ENCODE measurements at places on chromosomes 16 and 17.

DNA sequence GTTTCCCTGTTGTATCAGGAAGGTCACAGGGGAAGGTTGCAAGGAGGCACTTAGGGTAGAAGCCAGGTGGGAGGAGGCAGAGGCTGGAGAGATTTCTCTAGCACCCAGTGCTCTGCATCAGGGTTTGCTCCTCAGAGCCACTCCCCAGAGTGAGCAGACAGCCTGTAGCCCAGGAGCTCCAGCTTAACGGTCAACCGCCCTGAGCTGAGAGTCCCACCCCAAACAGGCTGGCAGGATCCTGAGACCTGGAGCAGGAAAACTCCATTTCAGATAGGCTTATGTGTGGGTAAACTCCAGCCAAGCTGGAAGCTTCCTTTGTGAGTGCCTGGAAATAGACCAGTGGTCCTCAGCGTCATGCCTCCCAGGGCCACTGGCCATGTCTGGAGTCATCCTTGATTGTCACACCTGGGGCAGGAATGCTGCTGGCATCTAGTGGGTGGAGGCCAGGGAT, 37.9 kb downstream of the MPRIP start:
- no peak for DNase-seq

DNA sequence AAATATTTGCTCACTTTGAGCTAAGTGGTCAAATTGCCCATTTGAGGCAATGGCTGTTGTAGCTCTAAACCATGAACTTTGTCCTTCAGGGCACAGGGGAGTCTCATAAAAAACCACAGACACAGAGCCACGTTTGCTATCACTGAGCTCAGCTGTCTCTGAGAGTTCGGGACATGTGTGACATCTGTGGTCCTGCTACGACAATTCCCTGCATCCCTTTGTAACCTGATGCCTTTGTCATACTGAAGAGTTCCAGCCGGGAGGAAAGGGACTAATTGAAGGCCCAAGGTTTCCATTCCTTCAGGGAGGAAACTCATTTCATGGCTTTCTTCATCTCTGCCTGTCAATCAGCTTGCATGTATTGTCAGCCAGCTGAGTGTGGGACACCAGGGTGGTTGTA, 599.4 kb upstream of the CDH5 start:
- DNase-seq = no peak

GRCh38 chr16:924063-924462, 46.7 kb downstream of the LMF1 start:
- DNase-seq = no peak

DNA sequence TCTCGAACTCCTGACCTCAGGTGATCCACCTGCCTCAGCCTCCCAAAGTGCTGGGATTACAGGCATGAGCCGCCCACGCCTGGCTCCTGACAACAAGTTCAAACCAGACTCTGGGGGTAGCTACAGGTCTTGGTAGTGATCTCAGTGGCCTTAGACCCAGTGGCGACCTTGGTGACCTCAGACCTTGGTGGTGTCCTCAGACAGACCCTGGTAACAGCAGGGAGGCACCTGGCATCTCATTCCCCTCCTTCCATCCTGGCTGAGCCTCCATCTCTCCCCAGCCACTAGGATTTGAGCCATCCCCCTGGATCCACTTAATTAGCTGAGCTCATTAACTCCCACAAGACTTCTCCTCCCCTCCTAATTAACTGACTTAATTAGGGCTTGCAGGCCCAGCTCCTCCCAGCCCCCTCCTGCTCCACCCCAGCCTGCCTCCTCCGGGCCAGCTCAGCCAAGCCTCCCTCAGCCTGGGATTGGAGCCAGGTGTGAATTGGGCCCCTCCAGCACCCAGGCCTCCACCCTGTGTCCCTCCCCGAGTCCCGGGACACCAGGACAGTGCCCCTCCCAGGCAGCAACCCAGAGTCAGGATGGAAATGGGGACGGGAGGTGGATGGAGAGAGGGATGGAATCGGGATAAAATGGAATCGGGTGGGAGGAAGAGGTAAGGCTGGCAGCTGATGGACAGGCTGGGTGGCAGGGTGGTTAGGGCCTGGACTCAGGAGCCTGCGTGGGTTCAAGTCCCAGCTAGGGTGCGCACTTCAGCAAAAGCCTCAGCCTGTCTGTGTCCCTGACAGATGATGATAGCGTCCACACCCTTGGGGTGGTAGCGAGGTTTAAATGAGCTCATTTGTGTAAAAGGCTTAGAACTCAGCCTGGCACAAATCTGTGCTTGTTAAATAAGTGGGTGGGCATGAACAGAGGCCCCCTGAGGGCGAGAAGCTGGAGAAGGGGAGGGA, 11.2 kb upstream of the SBK1 start:
- DNase-seq = no peak

GRCh38 chr17:66812571-66812970, 22.3 kb upstream of the CACNG5 start:
- no peak for DNase-seq

DNA sequence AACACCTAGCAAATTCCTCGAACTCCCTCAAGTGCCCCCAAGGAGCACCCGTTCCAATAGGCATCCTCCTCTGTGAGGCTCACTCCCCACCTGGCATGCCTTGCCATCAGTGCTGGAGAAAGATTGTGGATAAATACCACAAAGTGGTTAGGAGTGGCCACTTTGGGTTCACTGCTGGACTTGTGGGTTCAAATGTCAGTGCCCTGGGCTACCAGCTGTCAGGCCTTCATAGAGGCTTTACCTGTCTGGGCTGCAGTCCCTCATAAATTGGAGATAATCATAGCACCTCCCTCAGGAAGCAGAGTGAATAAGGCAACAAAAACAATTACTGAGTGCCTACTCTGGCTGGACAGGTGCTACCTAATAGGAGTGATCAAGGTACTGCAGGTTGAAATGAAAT, 1.5 kb upstream of the SYT17 start:
- no peak for DNase-seq

DNA sequence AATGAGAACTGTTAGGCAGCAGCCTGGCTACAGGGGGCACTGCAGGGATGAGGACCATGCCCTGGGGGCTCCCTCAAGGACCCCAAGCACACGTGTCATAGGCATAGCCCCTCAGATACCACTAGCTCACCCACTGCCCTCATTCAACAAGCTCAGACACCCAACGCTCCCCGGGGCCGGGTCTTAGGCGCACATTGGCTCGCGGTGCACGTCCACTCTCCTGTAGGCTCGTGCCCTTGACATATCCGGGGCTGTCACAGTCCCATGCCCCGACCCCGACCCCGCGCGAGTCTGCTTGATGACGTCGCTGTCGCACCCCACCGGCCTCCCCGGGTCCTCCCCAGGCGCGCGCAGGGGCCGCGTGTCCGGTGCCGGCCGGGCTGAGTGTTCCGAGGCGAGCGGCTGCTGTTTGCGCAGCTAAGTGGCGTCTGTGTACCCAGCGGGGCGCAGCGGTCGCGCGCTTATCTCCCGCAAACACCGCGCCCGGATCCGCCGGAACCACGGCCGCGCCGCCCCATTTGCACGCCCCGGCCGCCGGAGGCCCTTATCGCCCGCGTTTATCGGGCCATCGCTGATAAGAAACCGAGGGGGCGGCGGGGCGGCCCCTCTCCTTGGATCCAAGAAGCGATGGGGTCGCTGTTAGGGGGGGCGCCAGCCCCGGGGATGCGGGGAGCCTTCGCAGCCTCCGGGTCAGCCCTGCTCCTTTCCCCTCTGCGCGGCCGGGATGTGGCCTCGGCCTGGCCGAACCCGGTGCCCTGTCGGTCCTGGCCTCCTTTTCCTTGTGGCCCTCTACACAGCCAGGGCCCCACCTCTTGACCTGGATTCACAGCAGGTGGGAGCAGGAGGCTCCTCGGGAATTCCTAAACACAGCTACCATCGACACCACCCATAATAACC, 20.7 kb upstream of the NAGS start:
- DNase-seq = no peak

GRCh38 chr17:79942591-79943346, 92.9 kb downstream of the TBC1D16 start:
- DNase-seq = peak; percentile 35

DNA sequence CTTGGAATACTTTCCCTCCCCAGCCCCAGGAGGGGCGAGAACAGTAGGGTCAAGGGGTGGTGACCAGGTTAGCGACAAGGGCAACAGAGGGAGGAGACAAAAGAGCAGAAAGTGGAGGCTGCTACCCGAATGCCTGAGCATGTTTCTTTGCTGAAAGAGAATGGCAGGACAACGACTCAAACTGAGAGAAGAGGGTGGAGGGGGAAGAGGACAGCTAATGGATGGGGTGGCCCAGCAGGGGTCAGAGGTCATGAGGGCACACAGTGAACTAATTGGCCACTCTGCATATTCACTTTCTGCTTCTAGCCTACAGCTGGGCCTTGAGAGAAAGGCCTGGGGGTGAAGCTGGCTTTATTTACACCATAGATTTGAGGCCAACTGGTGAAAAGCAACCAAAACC, 19.1 kb upstream of the DDX52 start:
- no peak for DNase-seq

- DNase-seq = no peak
Measured at GRCh38 chr16:87642491-87642890, 40.2 kb downstream of the JPH3 start.

GRCh38 chr17:2889256-2889655, 93.0 kb downstream of the RAP1GAP2 start:
- no peak for DNase-seq

GRCh38 chr17:2598166-2598565, 4.7 kb downstream of the PAFAH1B1 start:
- no peak for DNase-seq

DNA sequence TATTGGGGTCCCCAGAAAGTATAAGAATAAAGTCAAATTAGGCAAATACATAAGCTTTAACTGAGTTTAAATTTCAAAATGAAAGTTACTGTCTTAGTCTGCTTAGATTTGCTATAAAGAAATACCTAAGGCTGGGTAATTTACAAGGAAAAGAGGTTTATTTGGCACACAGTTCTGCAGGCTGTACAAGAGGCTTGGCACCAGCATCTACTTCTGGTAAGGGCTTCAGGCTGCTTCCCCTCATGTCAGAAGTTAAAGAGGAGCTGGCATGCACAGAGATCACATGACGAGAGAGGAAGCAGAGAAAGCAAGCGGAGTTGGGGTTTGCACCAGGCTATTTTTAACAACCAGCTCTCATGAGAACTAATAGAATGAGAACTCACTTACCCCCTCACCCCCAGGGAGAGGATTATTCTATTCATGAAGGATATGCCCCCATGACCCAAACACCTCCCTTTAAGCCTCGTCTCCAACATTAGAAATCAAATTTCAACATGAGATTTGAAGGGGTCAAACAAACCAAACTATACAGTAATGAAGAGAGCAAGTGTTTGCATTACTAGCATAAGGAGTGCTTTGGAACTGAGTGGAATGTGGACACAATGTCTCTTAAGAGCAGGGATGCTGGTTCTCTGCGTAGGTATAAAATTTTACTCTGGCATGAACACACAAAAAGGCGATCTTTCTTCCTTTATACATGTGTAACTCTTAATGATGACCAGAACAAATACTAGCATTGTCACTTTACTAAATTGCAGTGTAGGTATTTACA, 292.8 kb upstream of the PMFBP1 start:
- no peak for DNase-seq

- DNase-seq = peak; percentile 83
Measured at GRCh38 chr17:7843536-7844291, 9.7 kb downstream of the KDM6B start.

- no peak for DNase-seq
Measured at GRCh38 chr16:65318590-65319257, 196.9 kb upstream of the CDH11 start.

DNA sequence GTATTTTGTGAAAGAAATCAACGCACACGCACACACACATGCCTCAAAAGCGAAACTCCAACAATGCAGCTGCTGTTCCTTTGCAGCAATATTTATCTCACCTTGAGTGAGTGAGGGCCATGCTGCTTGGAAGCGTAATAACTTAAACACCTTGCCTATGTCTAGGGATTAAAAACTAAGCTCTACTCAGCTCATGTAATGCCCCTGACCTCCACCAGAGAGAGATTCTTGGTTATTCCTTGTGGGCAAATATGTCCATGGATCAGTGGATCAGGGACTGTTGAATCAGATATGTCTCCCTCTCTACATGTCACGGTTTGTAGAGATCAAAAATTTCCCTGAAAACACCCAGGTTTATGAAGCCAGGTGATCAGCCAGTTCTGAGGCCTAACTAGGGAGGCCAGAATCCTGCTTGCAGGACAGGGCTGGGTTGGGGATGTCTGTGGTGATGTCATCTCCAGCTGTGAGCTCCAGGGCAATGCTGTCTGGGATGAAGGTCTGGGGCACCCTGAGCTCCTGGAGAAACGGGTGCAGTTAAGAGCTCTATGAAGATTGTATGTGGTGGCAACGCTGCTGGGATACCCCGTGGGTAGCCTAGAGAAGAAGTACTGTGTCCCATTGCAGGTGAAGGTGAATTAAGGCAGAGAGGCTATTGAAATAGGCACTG, 149.4 kb downstream of the KCNJ12 start:
- no peak for DNase-seq

DNA sequence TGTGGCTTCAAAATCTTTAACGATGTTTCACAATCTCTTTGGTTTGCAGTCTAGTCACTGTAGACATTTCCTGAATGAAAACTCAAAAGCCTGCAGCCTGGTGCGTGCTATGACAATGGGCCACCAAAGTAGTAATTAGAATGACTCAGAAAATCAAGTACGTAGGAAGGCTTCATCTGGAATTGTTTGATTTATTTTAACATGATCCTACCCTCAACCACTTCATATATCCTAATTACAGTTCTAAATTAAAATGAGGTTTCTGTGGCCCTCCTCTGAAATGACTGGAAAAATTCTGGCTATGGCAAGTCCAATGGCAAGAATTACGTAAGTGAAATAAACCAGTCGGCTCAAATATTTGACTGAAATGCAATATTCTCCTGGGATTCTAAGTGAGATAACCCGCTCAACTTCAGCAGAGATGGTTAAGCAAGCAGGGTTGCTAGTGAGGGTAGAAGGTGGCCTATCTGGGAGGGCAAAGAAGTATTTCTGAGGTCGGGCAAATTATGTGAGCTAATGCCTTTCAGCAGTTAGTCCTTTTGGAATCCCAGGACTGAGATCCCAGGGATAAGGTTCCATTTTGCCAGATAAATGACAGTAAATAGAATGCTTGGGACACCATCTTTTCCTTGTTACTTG, 145.6 kb upstream of the MYOCD start:
- no peak for DNase-seq

GRCh38 chr16:3804426-3805016, 76.0 kb downstream of the CREBBP start:
- no peak for DNase-seq

- DNase-seq = no peak
Measured at GRCh38 chr17:27239046-27239445, 54.9 kb upstream of the WSB1 start.

GRCh38 chr16:89375021-89375420, 115.3 kb downstream of the ANKRD11 start:
- no peak for DNase-seq

DNA sequence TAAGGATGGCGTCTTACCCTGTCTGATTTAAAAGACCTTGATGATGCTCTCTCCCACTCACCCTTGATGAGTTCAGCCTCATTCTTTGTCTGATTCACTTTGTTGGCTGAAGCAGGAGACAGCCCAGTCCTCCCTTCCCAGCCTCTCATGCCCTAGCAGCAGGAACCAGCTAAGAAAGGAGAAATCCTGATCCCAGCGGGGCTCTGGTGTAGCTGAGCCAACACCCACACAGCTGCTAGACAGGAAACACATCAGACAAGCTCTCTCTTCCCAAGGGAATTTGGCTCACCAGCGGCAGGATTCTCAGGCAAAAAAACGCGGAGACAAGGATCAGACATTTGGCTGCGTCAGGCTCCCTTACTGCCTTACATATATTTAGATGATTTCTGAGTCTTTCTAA, 211.5 kb downstream of the CDH11 start:
- DNase-seq = no peak
